ENCODE measurements at places on chromosomes 3 and 15.

GRCh38 chr3:81565041-81565440 lies 196.4 kb downstream of the GBE1 start:
- DNase-seq: no peak

DNA sequence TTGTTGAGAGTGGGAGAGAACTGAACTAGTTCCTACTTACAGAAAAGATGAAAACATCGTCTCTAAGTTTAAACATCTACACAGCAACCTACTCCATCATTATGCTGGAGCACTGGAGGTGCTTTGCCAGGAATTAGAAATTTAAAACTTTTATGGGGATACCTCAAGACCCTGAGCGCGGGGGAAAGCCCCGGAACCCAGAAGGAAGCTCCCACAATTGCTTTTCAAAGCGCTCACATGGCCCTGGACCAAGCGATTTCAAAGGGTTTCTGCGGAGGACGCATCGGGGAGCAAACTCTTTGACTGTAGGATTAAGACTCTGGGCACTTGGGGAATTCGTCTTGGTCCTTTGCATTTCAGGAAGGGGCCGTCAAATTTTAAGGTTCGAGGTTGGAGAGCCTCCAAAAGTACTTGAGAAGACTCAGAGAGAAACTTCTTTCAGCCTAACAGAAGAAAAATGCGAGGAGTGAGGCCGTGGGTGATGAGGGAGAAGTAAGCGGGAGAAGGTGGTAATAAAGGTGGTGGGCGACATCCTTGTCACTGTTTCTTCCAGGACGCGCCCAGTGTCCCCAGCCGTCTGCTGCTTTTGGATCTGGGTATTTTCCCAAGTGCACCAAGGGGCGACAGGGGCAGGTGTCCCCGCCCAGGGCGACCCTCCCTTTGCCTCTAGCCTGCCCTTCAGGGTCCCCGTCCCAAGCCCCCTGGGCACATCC lies 591 bp downstream of the PROK2 start:
- peak; percentile 31 for DNase-seq

DNA sequence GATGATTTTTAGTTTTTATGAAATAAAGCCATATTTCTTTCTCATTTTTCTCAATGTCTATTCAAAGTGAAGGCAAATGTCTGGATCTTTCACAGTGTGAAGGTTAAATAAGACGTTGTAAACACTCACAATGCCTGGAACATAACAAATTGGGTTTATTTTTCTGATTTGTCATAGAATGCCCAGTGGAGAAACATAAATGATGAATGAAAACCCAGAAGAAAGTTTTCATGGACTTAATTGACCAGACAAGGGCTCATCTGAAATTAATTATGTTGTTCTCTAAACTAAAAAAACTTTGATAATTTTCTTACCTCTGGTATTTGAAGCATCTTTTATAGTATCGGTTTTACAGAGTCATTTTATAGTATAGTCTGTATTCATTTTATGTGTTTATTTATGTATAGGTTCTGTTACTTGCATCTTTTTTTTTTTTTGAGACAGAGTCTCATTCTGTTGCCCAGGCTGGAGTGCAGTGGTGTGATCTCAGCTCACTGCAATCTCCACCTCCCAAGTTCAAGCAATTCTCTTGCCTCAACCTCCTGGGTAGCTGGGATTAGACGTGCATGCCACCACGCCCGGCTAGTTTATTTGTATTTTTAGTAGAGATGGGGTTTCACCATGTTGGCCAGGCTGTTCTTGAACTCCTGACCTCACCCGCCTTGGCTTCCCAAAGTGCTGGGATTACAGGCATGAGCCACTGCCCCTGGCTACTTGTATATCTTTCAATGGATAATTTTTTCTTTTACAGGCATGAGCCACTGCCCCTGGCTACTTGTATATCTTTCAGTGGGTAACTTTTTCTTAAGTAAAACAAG lies 15.1 kb upstream of the BNIP2 start:
- no peak for DNase-seq

DNA sequence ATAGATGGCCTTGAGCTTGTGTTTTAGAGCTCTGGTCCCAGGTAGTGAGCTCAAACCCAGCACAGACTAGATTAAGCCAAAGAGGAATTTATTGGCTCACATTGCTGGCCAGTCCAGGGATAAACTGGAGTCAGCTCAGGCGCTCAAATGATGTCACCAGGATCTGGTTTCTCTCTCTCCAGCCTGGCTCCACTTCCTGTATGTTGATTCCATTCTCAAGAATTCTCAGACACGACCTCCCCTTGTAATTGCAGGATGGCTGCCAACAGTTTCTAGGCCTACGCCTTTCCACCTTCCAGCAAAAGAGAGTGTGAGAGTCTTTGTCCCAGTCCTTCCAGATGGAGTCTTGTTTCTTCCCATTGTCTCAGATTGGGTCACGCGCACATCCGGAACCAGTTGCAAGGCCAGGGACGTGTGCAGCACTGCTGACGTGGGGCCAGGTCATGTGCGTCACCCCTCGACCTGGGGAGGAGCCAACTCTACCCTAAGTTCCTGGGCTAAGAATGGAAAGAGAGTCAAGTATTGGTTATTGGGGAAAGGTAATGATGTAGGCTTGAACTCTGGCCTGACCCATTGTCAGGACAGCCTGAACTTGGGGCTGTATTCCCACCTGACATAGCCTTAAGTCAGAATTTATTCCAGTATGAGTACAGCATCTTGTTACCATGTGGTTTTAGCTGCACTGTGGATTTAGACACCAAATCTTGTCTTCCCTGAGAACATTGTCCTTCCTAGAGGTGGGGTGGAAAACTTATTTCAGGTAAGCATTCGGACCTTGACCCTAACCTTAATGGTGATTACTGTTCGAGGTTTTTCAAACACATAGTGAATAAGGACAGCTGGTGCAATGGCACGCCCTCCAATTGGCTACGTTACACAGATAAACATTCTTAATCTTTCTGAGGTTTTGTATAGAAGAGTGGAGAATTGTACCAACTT lies 31.6 kb downstream of the CACNA1D start:
- no peak for DNase-seq

DNA sequence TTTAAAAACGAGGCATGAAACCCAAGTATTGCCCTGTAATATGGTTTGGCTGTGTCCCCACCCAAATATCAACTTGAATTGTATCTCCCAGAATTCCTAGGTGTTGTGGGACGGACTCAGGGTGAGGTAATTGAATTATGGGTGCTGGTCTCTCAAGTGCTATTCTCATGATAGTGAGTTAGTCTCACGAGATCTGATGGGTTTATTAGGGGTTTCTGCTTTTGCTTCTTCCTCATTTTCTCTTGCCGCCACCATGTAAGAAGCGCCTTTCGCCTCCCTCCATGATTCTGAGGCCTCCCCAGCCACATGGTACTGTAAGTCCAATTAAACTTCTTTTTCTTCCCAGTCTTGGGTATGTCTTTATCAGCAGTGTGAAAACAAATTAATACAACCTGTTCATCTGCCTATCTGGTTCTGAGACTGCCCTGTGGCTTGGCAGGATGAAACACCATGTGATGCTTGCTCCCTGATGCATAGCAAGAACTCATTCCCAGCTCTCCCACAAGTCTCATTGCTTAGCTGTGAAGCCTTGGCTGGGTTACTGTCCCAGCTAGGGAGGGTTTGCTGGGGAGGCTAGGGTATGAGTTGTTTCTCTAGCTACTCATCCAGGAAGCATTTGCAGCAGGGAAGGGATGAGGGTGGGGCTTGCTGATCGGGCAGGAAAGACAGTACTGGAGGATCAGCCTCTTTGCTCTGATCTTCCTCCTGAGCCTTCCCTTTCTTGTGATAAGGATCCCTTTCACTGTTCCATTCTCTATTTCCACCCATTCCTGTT lies 3.7 kb upstream of the SQOR start:
- peak; percentile 60 for DNase-seq

GRCh38 chr3:30657914-30658313 lies 51.5 kb downstream of the TGFBR2 start:
- DNase-seq: no peak

DNA sequence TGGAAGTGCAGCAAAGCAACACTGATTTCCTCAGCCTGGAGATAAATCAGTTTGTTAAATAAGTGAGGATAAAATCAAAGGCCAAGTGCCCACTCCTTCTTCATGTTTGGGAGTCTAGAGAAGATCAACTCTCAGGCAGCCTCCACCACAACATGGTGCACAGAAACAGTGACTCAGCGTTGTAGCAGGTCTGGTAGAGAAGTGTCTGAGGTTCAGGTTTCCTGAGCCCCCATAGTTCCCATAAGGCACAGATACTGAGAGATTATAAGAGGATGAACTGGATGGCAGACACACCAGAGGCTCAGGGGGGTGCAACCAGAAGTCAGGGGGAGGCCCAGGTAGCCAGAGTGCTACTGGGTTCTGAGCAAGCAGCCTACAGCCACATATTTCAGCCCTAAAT lies 166.7 kb downstream of the FRMD5 start:
- DNase-seq: no peak

DNA sequence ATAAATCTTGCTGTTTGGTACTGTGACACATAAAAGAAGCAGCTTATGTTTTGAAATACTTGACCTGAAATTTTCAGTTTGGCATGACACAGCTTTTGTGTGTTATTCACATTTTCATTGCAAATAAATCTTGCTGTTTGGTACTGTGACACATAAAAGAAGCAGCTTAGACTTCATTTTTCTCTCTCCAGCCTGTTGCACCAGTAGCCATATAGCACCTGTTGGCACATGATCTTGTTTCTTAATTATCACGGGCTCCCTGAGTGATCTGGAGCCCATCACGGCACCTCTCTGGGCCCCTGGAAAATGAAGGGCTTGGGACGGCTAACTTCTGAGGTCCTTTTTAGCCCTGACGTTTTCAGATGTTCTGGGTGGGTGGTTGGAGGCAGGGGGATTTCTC lies 77.4 kb upstream of the SLCO3A1 start:
- no peak for DNase-seq

- no peak for DNase-seq
Observed at GRCh38 chr3:172617976-172618375, 92.9 kb downstream of the NCEH1 start.

- no peak for DNase-seq
Observed at GRCh38 chr15:39936681-39937080, 2.8 kb downstream of the EIF2AK4 start.

- DNase-seq: no peak
Observed at GRCh38 chr3:116757315-116757714, 47.7 kb downstream of the TUSC7 start.

GRCh38 chr3:194833114-194833910 lies 147.6 kb downstream of the FAM43A start:
- no peak for DNase-seq
